Dorsolateral prefrontal cortex (tissue), 122 donors: ENCODE measurements at places on chromosomes 3 and 15.
A peak's percentile ranks its signal among the peaks of the same experiment; 100 is the strongest.

DNA sequence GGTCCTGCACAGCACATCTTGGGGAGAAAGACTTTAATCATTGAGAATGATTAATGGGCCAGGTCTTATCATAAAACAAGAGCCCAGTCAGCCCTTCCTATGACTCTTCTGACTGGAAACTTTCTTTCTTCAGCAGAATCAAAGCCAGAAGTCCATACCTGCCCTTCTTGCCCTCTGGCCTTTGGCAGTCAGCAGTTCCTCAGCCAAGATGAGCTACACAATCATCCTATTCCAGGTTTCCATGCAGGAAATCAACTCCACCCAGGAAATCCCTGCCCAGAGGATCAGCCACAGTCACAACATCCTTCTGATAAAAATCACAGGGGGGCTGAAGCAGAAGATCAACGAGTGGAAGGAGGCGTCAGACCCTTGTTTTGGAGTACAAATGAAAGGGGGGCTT, 26.9 kb downstream of the ZNF589 start:
- no peak for DNase-seq

GRCh38 chr3:52792961-52793695, 1.5 kb upstream of the ITIH3 start:
- no peak for DNase-seq

- no peak for DNase-seq
Observed at GRCh38 chr15:90192961-90193786, 8.0 kb upstream of the SEMA4B start.

DNA sequence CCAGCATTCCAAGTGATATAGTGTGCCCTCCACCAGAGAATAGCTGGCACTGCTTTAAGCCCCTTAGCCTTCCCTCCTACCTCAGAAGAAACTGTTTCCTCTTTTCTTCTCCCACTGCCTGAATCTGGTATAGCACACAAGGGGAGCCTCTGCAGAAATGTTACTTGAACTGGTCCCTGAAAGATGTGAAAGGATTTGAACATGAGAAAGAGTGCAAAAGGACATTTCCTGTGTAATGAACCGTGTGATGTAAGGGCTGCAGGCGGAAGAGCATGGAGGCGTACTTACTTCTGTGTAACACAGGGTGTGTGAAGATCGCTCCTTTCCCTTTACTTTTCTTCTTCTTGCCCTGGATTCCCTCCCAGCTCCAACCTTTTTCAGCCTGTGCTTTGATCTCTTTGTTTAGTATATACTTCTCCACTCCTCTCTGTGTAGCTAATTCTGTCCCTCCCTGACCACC, 8.4 kb downstream of the TMOD3 start:
- no peak for DNase-seq

DNA sequence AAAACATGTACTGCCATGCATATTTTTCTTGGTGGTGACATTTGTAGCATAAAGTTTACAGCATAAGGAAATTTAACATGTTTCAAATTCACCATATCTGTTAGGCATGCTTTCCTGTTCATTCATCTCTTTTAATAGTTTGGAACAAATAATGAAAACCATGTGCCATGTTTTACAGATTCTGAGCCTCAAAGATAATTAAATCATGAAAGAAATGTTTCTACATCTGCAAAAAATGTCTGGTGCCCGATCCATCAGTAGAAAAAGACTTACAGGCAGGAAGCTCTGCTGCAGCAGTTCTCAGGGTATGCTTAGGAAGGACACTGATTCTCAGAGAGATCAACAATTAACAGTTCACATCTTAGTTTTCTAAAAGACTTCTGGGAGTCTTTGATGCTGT, 316.2 kb downstream of the IL5RA start:
- no peak for DNase-seq

DNA sequence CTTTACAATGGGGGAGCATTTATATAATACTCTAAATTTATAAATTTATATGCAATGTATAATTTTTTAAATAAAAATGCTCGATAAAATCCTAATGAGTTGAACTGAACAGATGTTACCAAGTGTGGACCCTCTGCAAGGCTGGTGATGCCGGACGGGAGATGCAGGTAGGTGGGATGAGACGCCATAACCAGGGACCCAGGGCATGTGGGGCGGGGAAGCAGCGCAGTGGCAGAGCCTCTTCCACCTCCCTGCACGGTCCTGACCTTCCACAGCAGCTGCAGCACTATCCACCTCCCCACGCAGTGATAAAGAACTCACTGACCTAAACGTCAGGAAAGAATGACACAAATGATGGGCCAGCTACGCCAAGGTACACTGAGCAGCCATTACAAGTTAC, 12.8 kb downstream of the PCSK6 start:
- DNase-seq: no peak

DNA sequence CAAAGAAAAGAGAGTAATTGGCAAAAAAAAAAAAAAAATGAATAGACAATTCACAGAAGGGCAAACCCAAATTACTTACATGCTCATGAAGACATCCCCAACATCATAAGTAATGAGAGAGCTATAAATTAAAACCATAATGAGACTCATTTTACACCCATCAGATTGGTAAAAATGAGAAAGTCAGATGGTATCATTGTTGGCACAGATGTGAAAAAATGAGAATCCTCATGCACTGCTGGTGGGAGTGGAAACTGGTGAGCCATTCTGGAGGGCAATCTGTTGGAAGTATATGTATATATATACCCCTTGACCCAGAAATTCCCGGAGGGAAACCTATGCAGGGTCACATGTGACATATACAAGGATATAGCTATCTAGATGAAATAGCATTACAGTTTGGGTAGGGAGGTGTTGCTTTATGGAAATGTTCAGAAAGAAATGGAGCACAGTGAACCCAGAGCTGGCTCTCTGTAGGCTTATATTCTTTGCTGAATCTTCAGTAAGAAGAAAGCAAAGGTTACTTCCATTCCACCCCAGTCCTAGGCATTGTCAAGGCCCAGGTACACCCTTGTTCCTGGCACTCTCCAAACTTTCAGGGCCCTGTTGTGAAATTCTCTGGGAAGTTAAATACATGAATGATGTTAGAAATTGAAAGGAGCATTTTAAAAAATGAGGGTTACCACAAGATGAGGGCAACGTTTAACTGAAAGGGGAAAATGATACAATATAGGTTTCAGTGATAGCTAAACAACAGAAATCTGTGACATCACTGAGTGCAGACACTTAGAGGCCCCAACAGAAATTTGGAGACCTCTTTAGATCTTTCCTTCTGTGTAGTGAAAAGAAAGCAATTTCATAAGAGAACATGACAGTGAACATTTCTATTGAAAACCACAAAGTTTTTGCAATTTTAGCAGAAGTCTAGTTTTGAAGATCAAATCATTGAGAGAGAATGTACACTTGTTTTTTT, 132.7 kb upstream of the TPRG1 start:
- DNase-seq: no peak

DNA sequence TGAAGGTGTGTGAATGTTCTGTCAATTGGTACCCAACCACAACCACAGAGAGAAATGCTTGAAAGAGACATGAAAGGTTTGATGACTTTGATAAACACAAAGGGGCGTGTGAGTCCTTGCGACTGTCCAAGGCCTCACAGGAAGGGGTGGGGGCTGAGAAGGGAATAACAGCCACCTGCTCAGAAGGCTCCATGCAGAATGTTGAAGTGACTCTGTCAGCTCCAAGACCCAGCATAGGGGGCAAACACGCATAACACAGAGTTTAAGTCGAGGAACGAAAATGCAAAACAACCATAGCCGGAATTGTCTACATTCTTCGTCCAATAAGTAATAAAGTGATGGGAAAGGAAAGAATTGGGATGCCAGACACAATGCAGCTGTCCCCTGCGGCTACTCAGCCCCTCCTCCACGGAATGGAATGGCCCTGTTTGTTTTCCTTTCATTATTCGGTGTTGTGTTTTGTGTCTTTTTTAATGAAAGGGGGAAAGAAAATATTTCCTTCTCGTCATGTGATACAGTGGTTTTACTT, 19.9 kb downstream of the TMEM212 start:
- no peak for DNase-seq

- DNase-seq: no peak
Observed at GRCh38 chr15:39885099-39885777, 34.8 kb downstream of the GPR176 start.

DNA sequence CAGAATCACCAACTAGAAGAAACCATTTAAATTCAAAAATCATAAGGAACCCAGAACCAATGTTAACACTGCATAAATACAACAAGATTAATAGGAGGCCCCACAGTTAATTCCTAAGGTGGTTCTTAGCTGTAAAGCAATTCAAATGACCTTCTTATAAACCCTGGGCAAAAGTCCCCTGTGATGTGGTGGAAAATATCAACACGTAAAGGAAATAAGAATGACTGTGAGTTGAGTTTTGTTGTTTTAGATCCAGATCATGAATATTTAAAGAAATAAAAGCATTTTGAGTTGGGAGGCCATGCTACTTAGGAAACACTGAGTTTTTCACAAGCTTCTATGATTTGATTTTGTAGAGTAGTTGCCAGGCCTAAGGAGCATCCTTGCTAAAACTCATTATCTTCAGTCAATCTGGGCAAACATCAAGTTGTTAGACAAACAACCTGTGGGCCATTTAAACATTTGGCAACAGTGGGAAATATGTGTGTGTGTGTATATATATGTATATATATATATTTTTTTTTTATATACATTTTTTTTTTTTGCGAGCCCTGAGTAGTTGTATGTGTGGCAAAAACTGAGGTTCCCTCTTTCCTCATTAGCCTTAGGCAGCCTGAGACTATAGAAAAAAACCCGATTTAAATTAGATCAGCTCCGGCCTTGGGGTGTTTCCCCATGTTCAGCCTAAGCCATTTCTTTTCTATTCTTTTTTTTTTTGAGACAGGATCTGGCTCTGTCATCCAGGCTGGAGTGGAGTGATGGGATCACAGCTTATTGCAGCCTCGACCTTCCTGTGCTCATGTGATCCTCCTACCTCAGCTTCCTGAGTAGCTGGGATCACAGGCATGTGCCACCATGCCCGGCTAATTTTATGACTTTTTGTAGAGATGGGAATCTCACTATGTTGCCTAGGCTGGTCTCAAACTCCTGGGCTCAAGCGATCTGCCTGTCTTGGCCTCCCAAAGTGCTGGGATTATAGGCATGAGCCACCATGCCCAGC, 8.0 kb upstream of the PXK start:
- no peak for DNase-seq

- no peak for DNase-seq
Observed at GRCh38 chr3:49600781-49601180, 46.5 kb downstream of the BSN start.

- DNase-seq: no peak
Observed at GRCh38 chr3:74550686-74551085, 63.8 kb downstream of the CNTN3 start.

GRCh38 chr15:89784686-89784960, 8.5 kb downstream of the MESP2 start:
- DNase-seq: no peak

DNA sequence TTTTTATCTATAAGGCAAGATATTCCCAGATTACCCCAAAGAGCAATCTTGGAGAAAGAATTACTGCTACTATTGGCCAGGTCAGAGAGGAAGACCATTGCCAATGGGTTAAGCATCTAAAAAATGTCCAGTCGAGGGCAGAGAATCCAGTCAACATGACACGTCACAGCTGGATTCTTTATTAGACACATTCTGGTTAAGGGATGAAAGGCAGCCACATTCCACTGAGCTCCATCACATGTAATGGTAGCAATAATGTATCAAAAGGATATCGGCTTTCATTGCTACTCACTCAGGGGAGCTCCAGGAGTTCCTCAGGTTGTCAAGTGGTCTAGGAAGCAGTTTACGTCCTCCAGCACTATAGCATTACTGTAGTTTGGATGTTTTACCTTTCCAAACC, 421.1 kb downstream of the PLOD2 start:
- DNase-seq: no peak

- no peak for DNase-seq
Observed at GRCh38 chr3:42844412-42844713, 31.3 kb downstream of the CYP8B1 start.

DNA sequence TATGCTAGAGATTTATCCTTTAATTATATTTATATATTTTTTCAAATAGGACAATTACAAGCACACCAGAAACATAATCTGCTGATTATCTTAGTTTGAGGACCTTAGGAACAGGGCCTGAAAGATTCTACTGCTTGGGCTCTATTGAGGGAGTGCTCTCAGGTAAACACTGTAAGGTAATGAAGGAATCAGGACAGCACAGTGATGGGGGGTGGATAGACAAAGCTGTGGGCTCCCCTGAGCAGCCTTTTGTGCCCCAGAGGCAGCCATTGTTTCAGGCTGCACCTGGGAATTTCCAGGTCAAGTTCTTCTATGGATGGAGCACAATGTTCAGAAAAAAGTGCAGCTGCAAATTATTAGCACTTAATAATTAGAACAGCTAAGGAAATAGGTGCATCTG, 848.0 kb upstream of the CADM2 start:
- no peak for DNase-seq

GRCh38 chr15:91965501-91966193, 112.1 kb downstream of the SLCO3A1 start:
- peak; percentile 70 for DNase-seq

DNA sequence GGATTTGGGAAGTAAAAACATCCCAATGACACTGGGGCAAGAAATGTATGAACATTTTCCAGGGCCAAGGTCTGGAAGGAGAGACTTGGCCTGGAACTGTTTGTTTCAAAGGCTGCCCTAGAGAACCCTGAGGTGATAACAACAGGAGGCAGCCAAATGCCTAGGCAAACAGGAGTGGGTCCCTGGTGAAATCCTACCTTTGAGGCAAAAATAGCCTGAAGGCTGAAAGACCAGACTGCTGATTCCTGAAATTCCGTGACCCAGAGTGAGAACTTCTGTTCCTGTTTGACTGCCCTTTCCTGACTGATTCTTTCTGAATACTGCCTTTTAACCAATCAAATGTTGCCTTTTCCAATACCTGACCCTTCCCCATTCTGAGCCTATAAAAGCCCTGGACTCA, 196.4 kb downstream of the NSUN3 start:
- no peak for DNase-seq

DNA sequence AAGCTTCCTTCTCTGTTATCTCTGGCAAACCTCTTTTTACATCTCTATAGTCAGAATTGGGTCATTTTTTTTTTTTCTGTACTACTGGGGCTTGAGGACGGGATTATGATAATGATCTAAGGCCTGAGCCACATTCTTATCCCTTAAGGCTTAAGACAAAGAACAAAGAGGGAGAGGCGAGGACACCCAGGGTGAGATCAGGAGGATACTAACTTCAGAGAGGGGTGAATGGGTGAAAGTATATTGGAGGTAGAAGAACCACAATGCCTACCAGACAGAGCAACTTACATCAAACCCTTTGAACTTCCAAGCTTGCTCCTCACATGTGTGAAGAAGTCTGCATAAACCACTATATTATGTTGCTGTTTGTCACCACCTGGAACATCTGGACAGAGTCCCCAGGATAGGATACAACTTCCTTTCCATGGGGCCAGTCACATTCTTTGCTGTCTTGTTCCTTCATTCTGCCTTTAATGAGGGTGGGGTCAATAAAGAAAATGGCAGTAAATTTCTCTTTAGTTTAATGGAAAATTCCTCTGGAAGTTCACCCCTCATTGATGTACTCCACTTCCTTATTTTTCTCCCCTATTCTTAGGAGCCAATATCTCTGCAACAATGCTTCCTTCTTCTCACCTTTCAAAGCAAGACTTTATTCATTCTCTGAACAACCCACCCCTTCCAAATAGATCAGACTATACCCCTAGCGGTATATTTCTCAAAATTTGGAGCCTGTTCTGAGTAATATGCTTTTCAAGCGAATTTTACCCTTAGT, 9.1 kb upstream of the PDCD6IP start:
- DNase-seq: no peak
